NCI-H460 (cell line): ENCODE measurements at places on chromosomes 6 and 20. TPM values are rescaled to one million over a fixed set of nuclear protein-coding genes. Genes with fewer than 3 reads are reported as not detected.

SLC44A4 gene
- total RNA-seq, result 0.07 TPM in 1 of 2 replicates, not detected in the other

DNA sequence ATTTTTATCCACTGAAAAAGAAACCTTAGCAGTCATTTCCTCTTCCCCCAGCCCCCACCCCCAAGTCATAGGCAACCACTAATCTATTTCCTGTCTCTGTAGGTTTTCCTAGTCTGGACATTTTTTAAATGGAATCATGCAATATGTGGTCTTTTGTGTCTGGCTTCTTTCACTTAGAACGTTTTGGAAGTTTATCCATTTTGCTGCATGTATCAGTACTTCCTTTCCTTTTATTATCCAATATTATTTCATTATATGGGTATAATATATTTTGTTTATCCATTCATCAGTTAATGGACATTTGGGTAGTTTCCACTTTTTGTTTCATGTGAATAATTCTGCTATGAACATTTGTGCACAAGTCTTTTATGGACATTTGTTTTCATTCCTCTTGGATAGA, 99.3 kb upstream of the BMP5 start:
- no peak for DNase-seq

- no peak for DNase-seq
Observed at GRCh38 chr6:116099036-116099435, 1.6 kb upstream of the NT5DC1 start.

- no peak for DNase-seq
Observed at GRCh38 chr6:98239057-98239456, 595.3 kb upstream of the POU3F2 start.

CST4 gene
- 0.42 TPM in 1 of 2 replicates, not detected in the other for total RNA-seq

CPXM1 gene
- total RNA-seq, result not detected in 2 replicates

DNA sequence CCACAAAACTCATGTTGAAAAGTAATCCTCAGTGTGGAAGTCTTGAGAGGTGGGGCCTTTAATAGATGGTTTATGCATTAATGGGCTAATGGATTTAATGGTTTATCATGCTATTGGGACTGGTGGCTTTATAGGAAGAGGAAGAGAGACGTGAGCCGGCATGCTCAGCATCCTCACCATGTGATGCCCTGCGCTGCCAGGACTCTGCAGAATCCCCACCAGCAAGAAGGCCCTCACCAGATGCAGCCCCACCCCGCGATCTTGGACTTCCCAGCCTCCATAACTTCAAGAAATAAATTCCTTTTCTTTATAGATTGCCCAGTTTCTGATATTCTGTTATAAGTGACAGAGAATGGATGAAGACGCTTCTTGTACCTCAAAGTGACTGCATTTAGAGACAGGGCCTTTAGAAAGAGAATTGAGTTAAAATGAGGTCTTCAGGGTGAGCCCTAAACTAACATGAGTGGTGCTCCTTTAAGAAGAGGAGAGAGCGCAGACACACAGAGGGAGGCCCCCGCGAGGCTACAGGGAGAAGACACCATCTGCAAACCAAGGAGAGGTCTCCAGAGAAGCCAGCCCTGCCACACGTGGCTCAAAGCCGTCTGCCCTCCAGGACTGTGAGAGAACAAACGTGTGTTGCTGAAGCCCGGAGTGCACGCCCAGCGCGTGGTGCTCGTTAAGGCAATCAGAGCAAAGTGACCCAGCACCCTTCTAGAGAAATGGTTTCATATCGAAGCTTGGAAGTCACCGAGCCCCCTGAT, 56.9 kb downstream of the IRF4 start:
- DNase-seq, result no peak

DNA sequence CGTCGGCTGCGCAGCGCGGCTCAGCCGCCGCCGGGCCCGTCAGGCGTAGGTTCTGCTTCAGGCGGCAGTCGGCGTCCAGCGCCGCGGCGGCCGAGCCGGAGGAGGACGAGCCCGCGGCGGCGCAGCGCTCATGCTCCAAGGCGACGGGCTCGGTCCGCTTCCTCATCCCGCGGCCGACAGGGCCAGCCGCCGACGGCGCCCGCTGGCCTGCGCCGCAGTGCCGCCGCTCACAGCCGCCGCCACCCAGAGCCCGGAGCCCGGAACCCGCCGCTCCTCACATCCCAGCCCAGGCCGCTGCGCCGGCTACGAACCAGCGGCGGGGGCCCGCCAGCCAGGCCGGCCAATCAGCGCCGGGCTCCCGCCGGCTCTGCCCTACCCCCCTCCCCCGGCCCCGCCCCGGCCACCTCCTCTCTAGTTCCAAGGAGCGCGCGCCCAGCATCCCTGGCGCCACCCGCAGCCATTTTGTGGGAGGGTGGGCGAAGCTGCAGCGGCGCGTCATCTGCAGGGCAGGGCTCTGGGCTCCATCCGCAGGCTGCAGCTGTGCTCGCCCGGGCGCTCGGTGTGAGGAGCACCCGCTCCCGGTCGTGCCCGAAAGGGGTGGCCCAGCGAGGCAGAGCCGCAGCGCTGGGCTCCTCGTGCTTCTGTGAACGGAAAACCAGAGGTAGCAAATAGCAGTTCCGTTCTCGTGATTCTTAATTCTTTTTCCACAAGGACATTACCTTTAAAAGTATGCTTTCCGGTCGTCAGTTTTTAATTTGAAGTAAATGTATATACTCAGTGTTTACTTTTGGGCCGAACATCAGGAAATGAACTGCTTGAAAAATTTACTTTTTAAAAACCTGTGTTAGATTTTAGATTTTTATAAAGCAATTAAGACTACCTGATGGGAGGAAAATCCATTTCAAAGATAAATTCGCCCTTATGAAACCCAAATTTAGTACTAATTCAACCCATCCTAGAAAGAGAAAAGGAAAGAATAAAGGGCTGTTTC, at the start of gene ABHD12:
Gene ABHD12, minus strand, starts transcription at position 298 of the 991 bp plus-strand sequence. Its CDS starts 132 bp downstream, at position 166.
- DNase-seq, result peak; percentile 95

CGAS gene
- 12.4 and 12.6 TPM in 2 replicates for total RNA-seq

- no peak for DNase-seq
Observed at GRCh38 chr6:45742591-45742990, 273.1 kb downstream of the CLIC5 start.

NFKBIE gene
- total RNA-seq, result 2.4 and 4.4 TPM in 2 replicates

TREML1 gene
- not detected in 2 replicates for total RNA-seq

- DNase-seq, result no peak
Observed at GRCh38 chr20:17699931-17700351, at the start of gene BANF2. Gene BANF2, plus strand, starts transcription at chr20:17699966. Its CDS starts 25,060 bp downstream, at chr20:17725026.

GRCh38 chr6:125154761-125155135, 1.2 kb downstream of the TPD52L1 start:
- peak; percentile 24 for DNase-seq

AVP gene
- not detected in 2 replicates for total RNA-seq

OPRL1 gene
- total RNA-seq, result 0.17 and 0.32 TPM in 2 replicates

GRCh38 chr20:44435630-44436335, 39.9 kb upstream of the TTPAL start:
- no peak for DNase-seq

NRN1 gene
- 7.4 and 9.6 TPM in 2 replicates for total RNA-seq

DNA sequence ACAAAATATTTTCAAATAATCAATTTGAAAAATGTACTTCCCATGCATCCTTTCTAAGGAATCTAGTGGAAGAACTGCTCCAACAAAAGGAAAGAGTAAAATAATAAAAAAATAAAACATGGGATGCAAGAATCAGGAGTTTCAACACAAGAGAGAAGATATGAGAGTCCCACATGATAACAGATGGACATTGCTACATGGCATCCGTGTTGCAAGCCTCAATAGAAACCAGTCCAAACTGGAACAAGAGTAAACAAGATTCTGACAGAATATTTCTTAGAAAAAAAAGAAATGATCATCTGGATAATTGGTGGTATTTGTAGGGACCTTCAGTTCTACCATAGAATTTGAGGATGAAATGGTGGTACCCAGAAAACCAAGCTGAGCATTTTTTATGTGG, 186.8 kb downstream of the FRK start:
- no peak for DNase-seq

SEL1L2 gene
- total RNA-seq, result not detected in 2 replicates

GRCh38 chr6:90065173-90065572, 170.9 kb downstream of the GJA10 start:
- DNase-seq, result no peak

DNA sequence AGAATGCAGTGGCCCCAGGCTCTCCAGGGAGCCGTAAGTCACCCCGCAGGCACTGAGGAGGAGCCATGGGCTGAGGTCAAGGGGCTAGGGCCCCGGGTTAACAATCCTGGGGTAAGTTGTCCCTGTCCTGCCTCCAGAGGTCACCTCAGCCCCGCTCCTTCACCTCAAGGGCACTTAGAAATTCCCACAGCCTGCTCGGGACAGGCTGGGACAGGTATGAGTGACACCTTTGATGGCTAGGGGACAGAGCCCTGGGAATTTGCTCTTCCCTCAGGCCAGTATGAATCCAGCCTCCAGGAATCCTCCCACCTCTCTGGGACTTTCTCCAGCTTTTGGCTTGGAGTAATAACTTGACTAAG, 3.5 kb upstream of the GRM4 start:
- no peak for DNase-seq

PABPC1L gene
- total RNA-seq, result 56.2 and 67.6 TPM in 2 replicates

DNA sequence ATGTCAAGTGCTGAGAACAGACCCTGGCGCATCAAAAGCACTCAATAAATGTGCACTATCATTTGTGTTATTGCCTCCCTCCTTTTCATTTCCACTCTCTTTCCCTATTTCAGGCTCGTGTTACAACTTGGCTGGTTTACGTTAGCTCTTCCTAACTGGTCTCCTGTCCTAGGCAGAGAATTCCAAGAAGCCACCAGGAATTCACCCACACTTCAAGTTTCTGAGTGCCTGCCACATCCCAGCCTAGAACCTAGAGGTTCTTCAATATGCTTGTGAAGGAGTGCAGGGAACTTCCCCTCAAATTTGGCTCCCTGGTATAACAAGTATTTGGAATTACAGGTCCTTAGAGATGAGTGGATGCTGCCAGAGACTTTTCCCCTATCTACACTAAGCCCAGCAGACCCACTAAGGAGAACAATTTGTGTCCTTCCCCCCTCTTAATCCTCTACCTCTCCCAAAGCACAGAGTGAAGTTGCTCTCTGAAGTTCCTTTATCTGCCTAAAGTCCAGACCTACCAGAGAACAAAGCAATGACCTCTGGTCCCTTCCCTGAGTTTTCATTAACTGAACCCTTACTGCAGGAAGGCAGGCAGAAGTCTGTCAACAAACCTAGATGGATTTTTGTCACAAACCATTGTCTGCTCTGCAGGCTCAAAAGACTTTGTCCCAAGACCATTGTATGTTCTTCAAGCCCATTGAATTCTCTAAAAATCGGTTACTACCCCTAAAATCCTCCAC, 201.6 kb upstream of the JARID2 start:
- DNase-seq, result no peak

- DNase-seq, result no peak
Observed at GRCh38 chr6:63188828-63189227, 22.4 kb upstream of the FKBP1C start.

- DNase-seq, result no peak
Observed at GRCh38 chr6:34580707-34581560, 24.8 kb upstream of the SPDEF start.

CDKN1A gene
- total RNA-seq, result 170 and 205 TPM in 2 replicates

GRCh38 chr20:31537116-31537871, 23.1 kb downstream of the HM13 start:
- DNase-seq, result no peak

DNA sequence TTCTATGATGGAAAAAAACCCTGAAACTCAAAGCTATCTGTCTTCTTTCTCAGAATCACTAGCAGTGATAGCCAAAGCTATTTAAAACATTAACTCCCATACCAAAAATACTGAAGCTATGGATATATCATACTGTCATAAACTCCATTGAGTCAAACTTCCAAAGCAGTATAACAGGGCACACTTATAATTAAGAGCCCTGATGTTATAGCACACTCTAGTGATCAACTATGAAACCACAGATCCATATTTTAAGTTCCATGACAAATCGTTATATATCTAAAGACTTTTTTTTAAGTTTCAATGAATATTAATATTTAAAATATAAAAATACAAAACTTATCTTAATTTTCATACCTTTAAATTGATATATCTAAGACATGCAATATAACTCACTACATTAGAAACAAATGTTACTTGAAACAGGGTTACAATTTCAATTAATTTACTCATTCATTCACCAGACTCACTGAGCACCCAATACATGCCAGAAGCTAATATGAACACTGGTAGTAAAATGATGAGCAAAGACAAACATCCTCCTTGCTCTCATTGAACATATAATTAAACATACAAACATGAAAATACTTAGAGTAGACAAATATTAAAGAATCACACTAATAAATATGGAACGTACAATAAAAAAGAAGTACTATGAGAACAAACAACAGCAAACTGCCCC, 69.3 kb downstream of the IBTK start:
- peak; percentile 38 for DNase-seq

GRCh38 chr6:131295081-131295480, 159.8 kb downstream of the AKAP7 start:
- DNase-seq, result no peak

MAP1LC3A gene
- total RNA-seq, result 1.2 and 2.3 TPM in 2 replicates

DNA sequence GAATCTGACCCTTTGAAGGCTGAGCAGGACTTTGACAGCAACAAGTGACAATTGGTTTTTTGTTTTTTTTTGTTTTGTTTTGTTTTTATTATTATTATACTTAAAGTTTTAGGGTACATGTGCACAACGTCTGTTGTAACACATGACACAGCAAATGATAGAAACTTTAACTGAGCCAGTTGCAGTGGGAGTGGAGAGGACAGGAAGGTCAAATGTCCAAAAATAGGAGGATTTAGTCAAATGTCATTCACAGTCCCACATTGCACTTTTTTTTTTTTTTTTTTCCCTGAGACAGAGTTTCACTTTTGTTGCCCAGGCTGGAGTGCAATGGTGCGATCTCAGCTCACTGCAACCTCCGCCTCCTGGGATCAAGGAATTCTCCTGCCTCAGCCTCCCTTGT, 223.0 kb downstream of the HIVEP2 start:
- no peak for DNase-seq

CD40 gene
- 4.2 and 4.7 TPM in 2 replicates for total RNA-seq

DNA sequence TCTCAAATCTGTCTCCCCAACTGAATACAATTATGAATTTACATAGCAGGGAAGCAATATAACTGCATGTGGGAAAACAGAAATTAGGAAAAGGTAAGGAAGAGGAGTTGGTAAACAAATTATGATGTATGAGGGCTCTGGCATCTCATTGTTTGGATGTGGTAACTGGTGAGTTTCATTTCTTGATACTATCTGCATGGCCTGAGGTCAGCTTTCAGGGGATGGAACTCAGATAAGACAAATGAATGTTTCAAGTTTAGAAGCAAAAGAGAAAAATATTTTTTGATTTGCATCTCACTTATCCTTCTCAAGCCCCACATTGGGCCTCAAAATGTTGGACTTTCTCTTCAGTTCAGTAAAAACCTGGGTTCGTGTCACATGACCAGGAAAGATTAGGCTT, 302.2 kb upstream of the GJE1 start:
- no peak for DNase-seq

- no peak for DNase-seq
Observed at GRCh38 chr20:57402206-57403125, 11.3 kb downstream of the RBM38 start.

IL20RA gene
- total RNA-seq, result 0.02 TPM in 1 of 2 replicates, not detected in the other
